Activated CD4-positive, alpha-beta T cell treated with anti-CD3 and anti-CD28 coated beads for 36 hours (primary cell): ENCODE measurements at places on chromosomes 2 and 18. TPM values are rescaled to one million over a fixed set of nuclear protein-coding genes. Genes with fewer than 3 reads are reported as not detected.

DNA sequence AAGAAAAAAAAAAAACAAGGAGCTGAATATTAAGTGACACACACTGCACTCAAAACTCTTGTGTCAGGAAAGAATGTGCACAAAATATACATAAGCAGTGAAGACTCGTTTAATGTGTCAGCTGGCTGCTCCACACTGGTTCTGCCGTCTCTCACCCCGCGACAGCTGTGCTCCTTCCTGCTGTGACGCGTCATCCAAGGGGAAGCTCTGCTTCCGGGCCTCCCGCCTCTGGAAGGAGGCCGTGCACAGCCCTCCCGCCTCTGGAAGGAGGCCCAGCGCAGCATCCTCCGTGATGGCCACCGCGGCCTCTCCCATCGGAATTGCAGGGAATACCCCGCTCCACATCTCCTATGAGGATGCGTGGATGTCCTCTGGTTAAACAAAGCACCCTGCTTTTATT lies 151.0 kb downstream of the HDAC4 start:
- H3K27me3 ChIP-seq = no peaks in the 10 kb centered on the region
- no peak overlapping the region for H3K27ac ChIP-seq
- H3K36me3 ChIP-seq = peaks cover 2% of the 10 kb centered on the region
- H3K4me1 ChIP-seq = peaks cover 60% of the 10 kb centered on the region

KHK gene
- 10.6 TPM for total RNA-seq

- no peaks in the 10 kb centered on the region for H3K27me3 ChIP-seq
- H3K27ac ChIP-seq = no peak overlapping the region
- no peak for DNase-seq
Measured at GRCh38 chr2:129763966-129764365, 215.5 kb upstream of the RAB6C start.

ABCG8 gene
- not detected for total RNA-seq

DNA sequence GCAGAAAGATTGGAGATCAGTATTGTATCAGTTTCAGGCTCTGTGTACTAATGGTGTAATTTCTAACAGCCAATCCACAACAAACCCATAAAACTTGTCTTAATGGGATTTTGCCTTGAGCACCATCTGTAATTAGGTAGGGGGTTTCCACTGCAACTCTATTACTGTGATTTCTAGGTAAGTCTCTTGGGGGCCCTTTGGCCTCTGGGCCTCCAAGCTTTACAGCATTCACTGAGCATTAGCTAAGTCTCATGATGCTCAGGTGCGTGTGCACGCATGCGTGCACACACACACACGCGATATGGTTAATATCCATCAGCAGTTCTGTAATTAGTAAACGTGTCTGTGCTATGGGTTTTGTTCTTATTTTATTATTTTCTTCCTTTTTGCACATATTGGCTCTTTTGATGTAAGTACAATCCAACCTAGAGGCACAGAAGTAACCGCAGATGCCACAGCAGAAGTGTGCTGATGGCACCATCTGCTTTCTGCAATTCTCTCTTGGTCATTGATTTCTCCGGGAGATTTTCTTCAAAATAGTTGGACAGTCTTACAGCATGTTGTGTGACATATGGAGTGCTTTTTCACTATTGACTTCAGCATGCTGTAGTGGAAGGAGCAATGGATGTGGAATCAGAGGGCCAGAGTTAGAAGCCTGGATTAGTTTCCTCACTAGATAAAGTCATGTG lies 592.0 kb downstream of the LRRTM4 start:
- no peaks in the 10 kb centered on the region for H3K36me3 ChIP-seq
- DNase-seq = no peak
- no peak overlapping the region for H3K4me3 ChIP-seq
- H3K27ac ChIP-seq = no peak overlapping the region

ABHD1 gene
- total RNA-seq = 0.39 TPM

CD8B gene
- 2.1 TPM for total RNA-seq

GRCh38 chr2:145415151-145415550 lies 895.2 kb upstream of the ZEB2 start:
- peaks cover 15% of the 10 kb centered on the region for H3K27me3 ChIP-seq
- no peak for DNase-seq
- peaks cover 13% of the 10 kb centered on the region for H3K4me1 ChIP-seq
- no peaks in the 10 kb centered on the region for H3K36me3 ChIP-seq
- no peak overlapping the region for H3K4me3 ChIP-seq

HES6 gene
- 4.0 TPM for total RNA-seq

GRCh38 chr18:79950515-79951341 lies 725 bp downstream of the SLC66A2 start:
- peaks cover 41% of the 10 kb centered on the region for H3K4me1 ChIP-seq
- H3K36me3 ChIP-seq = peaks cover 10% of the 10 kb centered on the region
- H3K27ac ChIP-seq = peak overlapping the region; percentile 81
- H3K27me3 ChIP-seq = no peaks in the 10 kb centered on the region

GRCh38 chr2:169185711-169186110 lies 116.3 kb downstream of the DHRS9 start:
- H3K4me3 ChIP-seq = no peak overlapping the region
- H3K27ac ChIP-seq = no peak overlapping the region
- H3K4me1 ChIP-seq = no peaks in the 10 kb centered on the region
- H3K36me3 ChIP-seq = no peaks in the 10 kb centered on the region
- no peak for DNase-seq

DNA sequence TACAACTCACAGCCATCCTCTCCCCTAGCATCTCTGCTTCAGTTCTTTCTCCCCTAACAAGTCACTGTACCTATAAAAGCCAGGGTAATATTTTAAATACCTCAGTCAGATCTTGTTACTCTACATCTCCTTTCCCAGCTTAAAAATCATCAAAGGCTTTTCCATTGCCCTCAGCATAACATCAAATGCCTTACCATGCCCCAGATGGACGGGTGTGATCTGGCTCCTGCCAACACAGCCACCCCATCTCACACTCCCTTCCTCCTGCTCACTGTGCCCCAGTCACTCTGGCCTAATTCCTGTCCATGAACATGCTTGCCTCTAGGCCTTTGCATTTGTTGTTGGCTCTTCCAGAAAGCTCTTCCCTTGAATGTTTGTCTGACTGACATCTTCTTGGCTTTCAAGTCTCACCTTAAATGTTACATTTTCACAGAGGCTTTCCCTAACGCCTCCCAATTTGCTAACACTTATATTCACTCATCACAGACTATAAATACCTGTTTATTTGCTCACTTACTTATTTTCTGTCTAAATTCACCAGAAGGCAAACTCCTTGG lies 640.9 kb downstream of the NYAP2 start:
- no peak overlapping the region for H3K27ac ChIP-seq
- no peak overlapping the region for H3K4me3 ChIP-seq
- no peaks in the 10 kb centered on the region for H3K4me1 ChIP-seq
- peaks cover 24% of the 10 kb centered on the region for H3K27me3 ChIP-seq
- no peaks in the 10 kb centered on the region for H3K36me3 ChIP-seq

- peaks cover 6% of the 10 kb centered on the region for H3K27me3 ChIP-seq
- no peaks in the 10 kb centered on the region for H3K36me3 ChIP-seq
- peaks cover 19% of the 10 kb centered on the region for H3K4me1 ChIP-seq
- H3K27ac ChIP-seq = no peak overlapping the region
- no peak overlapping the region for H3K4me3 ChIP-seq
Measured at GRCh38 chr18:44883671-44884070, 203.0 kb downstream of the SETBP1 start.

GRCh38 chr2:213185147-213185822 lies 33.9 kb upstream of the IKZF2 start:
- H3K36me3 ChIP-seq = no peaks in the 10 kb centered on the region
- no peak overlapping the region for H3K27ac ChIP-seq
- H3K4me1 ChIP-seq = no peaks in the 10 kb centered on the region

DNA sequence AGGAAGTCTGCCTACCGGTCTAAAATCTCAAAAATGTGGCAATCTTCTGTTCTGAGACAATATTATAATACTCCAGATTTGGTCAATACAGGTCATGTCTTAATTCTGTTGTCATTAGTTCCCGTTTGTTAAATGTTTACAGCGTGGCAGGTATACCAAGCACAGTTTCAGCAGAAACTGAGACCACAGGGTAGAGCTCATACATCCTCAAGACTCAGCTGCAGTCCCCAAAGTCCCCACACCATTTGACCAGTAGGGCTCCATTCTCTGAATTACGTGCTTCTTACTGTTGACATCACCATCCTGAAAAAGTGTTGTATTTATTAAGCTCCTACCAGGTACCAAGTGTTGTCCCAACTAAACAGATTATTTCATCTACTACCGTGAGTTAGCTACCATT lies 157.1 kb downstream of the MC4R start:
- no peak for DNase-seq
- no peak overlapping the region for H3K4me3 ChIP-seq
- H3K4me1 ChIP-seq = no peaks in the 10 kb centered on the region

- peaks cover 8% of the 10 kb centered on the region for H3K4me1 ChIP-seq
- H3K27ac ChIP-seq = no peak overlapping the region
- DNase-seq = no peak
- H3K36me3 ChIP-seq = no peaks in the 10 kb centered on the region
- no peak overlapping the region for H3K4me3 ChIP-seq
- H3K27me3 ChIP-seq = peaks cover 12% of the 10 kb centered on the region
Measured at GRCh38 chr2:159609811-159610549, 6.4 kb downstream of the BAZ2B start.

GPC1 gene
- 1.7 TPM for total RNA-seq

FSHR gene
- total RNA-seq = not detected

- H3K4me3 ChIP-seq = no peak overlapping the region
- H3K27me3 ChIP-seq = peaks cover 4% of the 10 kb centered on the region
- H3K4me1 ChIP-seq = no peaks in the 10 kb centered on the region
- no peak for DNase-seq
Measured at GRCh38 chr2:169727065-169727464, 6.6 kb upstream of the KLHL23 start.

NGEF gene
- total RNA-seq = 1.5 TPM

DNA sequence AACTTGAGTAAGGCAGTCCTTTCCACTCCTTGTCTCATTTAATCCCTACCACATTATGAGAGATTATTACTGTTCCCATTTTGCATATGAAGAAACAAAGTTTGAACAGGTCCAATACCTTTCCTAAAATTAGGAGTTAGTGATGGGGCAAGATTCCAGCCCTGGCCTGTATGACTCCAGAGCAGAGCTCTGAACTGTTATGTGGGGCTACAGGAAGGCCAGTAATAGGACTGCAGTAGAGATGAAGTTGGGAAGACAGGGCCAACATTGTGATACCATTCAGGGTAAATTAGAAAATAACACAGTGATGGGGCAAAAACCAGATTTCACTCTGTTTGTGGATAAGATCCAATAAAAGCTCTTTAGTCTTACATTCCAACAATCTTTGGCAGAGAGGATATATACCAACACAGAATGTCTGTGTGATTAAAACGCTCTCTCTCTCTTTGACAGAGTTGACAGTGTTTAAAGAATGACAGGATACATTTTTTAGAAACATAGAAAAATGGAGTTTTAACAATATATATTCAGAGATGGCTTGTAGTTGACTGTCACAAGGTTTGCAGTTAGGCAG lies 22.7 kb downstream of the KATNAL2 start:
- no peak overlapping the region for H3K4me3 ChIP-seq
- no peaks in the 10 kb centered on the region for H3K36me3 ChIP-seq
- H3K4me1 ChIP-seq = no peaks in the 10 kb centered on the region
- H3K27ac ChIP-seq = no peak overlapping the region
- peaks cover 3% of the 10 kb centered on the region for H3K27me3 ChIP-seq

- no peaks in the 10 kb centered on the region for H3K4me1 ChIP-seq
- peaks cover 5% of the 10 kb centered on the region for H3K27me3 ChIP-seq
- no peak overlapping the region for H3K27ac ChIP-seq
- no peak overlapping the region for H3K4me3 ChIP-seq
- no peaks in the 10 kb centered on the region for H3K36me3 ChIP-seq
Measured at GRCh38 chr2:234603619-234604018, 106.7 kb upstream of the ARL4C start.

DNA sequence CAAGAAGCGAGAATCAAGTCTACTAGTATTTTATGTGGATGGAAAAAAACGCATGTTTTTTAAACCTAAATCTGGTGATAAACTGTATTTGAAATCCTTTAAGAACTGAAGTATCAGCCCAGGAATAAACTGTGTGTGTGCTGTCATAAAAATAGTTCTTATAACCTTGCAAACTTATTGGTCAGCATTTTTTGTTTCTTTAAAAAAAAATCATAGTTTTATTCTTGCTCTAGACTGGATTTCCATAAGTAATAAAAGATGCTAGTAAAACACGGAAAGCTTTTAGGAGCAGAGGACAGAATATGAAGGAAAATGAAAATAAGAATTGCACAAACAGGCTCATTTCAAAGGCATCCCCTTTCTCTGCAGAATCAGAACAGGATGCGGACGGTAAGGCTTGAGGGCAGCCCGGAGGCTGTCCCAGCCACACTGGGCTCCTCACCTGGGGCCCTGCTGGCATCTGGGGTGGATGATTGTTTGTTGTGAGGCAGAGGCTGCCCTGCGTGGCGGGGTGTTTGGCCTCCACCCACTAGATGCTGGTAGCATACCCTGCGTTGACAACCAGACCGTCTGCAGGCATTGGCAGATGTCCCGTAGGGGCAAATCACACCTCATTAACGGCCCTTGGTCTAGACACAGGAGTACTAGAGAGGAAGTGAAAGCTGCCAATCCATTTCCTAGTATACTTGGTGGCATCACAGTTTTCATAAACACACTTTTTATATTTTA lies 52.5 kb downstream of the MBP start:
- no peak overlapping the region for H3K4me3 ChIP-seq
- H3K36me3 ChIP-seq = peaks cover 34% of the 10 kb centered on the region
- DNase-seq = no peak
- H3K27ac ChIP-seq = peak overlapping the region; percentile 19

- no peak overlapping the region for H3K27ac ChIP-seq
- peaks cover 11% of the 10 kb centered on the region for H3K36me3 ChIP-seq
- no peak overlapping the region for H3K4me3 ChIP-seq
- peaks cover 35% of the 10 kb centered on the region for H3K27me3 ChIP-seq
Measured at GRCh38 chr2:241560162-241560882, 1.8 kb downstream of the BOK start.

GRCh38 chr18:9066358-9066757 lies 36.1 kb upstream of the NDUFV2 start:
- peaks cover 13% of the 10 kb centered on the region for H3K4me1 ChIP-seq
- no peaks in the 10 kb centered on the region for H3K36me3 ChIP-seq
- DNase-seq = no peak
- no peak overlapping the region for H3K27ac ChIP-seq
- H3K27me3 ChIP-seq = peaks cover 4% of the 10 kb centered on the region

DNA sequence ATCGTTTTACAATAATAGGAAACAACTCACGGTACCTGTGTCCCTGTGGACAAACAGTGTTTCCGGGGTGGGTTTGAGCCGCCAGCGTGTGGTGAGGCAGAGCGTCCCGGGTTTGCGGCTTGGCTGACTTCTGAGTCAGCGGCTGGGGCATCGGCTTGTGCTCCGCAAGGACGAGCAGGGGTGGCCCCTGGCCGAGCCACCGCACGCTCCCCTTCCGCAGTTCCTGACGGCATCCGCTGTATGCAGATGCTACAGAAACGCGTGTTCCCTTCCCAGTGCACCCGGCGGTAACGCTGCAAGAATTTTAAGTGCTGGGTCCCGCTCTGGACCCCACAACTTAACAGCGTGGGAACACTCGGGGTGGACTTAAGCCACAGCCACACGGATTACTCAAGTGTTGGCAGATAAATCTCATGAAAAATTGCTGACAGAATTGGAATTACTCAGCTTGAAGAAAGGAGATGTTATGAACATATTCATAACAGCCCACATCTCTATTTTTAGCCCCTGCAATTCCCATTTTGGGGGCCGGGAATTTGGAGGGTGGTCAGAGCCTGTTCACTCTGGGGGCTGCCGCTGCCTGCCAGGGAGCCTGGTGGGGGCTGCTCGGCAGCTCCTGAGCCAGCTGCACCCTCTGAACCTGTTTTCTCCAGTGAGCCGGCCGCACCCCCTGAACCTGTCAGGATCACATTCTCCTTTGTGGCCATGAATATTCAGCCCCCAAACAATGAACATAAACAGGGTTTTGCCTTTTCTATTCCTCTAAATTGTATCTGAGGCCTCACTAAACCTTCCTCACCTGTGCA lies 12.6 kb upstream of the KCNG2 start:
- H3K27ac ChIP-seq = no peak overlapping the region
- H3K4me1 ChIP-seq = no peaks in the 10 kb centered on the region
- H3K4me3 ChIP-seq = no peak overlapping the region

GRCh38 chr2:240588006-240588655 lies 1.6 kb downstream of the CAPN10 start:
- peaks cover 34% of the 10 kb centered on the region for H3K4me1 ChIP-seq
- DNase-seq = no peak
- peak overlapping the region; percentile 87 for H3K4me3 ChIP-seq
- peak overlapping the region; percentile 37 for H3K27ac ChIP-seq
